Activated naive CD4-positive, alpha-beta T cell treated with anti-CD3 and anti-CD28 coated beads, Interleukin-2, amount 50 U/mL, for 16 hours (primary cell): ENCODE measurements at places on chromosomes 4 and X.

GRCh38 chrX:70132877-70133302, 357 bp upstream of the IGBP1 start:
- DNase-seq: no peak

GRCh38 chrX:10327651-10328050, 170.9 kb downstream of the CLCN4 start:
- no peak for DNase-seq

GRCh38 chr4:154658680-154659405, 46.4 kb upstream of the FGG start:
- no peak for DNase-seq

GRCh38 chr4:159065513-159066240, 37.2 kb upstream of the RAPGEF2 start:
- DNase-seq: no peak

DNA sequence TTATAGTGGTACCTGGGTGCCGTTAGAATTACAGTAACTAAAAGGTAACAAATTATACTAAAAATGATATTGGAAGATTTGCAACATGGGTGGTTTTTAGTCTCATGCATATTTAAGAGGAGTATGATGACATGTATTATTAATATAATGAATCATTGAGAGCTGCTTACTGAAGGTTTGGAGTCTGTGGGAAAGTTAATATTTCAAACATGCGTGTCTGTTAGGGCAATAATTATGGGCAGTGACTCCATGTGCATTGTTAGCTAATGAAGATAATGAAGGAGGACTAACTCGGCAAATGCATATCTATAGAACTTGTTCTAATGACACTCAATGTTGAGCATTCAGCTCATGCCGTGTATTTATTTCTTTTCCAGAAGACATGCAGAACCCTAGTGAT, 47.1 kb downstream of the MTHFD2L start:
- no peak for DNase-seq

GRCh38 chr4:155774033-155774432, 15.2 kb downstream of the GUCY1B1 start:
- DNase-seq: no peak

DNA sequence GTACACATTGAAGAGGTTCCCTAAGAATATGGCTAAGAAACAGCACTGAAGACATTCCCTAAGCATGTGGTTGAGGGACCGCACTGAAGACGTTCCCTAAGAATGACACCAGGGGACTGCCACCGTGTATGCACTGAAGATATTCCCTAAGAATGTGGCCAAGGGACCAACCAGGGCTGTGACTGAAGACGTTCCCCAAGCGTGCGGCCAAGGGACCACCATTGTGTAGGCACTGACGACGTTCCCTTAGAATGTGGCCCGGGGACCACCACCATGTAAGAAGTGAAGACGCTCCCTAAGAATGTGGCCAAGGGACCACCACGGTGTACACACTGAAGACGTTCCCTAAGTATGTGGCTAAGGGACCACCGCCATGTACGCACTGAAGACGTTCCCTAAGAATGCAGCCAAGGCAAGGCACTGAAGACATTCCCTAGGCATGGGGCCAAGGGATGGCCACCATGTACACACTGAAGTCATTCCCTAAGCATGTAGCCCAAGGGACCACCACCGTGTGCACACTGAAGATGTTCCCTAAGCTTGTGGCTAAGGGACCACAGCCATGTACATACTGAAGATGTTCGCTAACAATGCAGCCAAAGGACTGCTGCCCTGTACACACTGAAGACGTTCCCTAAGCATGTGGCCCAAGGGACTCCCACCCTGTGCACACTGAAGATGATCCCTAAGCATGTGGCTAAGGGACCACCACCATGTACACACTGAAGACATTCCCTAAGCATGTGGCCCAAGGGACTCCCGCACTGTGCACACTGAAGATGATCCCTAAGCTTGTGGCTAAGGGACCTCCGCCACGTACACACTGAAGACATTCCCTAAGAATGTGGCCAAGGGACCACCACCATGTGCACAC, 22.0 kb downstream of the DHRSX start:
- DNase-seq: no peak

GRCh38 chrX:51870354-51870753, 23.1 kb upstream of the MAGED1 start:
- DNase-seq: no peak

DNA sequence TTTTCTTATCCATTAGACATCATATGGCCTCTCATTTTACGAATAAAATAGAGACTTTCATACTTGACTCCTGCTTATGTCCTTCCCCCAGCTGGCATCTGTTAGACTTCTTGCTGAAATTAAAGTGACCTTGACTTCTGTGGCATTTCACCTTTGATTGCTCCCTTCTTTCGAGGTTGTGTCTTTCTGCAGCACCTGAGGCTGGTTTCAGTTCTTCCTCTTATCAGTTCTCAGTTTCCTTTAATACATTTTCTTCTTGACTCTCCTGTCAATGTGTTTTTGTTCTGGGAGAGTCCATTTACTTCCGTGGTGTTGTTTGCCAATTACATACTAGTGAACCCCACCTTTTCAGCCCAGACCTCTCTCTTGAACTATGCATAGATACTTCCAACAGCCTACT, 81.6 kb downstream of the RBPJ start:
- DNase-seq: no peak

DNA sequence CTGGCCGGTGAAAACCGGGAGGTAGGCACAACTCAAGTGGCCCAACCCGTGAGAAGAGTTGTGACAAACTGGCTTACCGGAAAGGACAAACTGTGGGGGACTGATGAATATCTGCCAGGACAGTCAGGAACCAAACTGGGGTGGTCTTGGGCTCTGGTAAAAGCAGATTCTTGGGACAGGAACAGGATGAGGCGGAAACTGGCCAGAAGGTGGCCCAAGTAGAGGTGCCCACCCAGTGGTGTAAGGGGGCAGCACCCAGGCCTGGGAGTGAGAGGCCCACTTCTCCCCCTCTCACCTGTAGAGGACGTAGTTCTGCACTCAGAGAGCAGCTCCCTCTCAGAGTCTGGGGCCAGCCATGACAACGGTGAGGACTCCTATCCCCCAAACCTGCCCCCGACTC, 5.9 kb downstream of the CCDC120 start:
- DNase-seq: no peak

GRCh38 chr4:3302173-3302785, 9.5 kb downstream of the RGS12 start:
- DNase-seq: peak; percentile 71

GRCh38 chrX:31099536-31100090, 27.8 kb upstream of the FTHL17 start:
- DNase-seq: no peak

GRCh38 chr4:108215055-108215454, 46.3 kb upstream of the LEF1 start:
- no peak for DNase-seq

GRCh38 chr4:150229520-150229919, 151.3 kb downstream of the DCLK2 start:
- no peak for DNase-seq

GRCh38 chr4:112702892-112703291, 65.9 kb downstream of the LARP7 start:
- no peak for DNase-seq

- DNase-seq: no peak
Observed at GRCh38 chrX:131067846-131068745, 9.9 kb downstream of the ARHGAP36 start.

GRCh38 chr4:72446353-72447055, 122.5 kb downstream of the ADAMTS3 start:
- DNase-seq: no peak

GRCh38 chr4:43990551-43990950, 458.1 kb downstream of the KCTD8 start:
- no peak for DNase-seq

DNA sequence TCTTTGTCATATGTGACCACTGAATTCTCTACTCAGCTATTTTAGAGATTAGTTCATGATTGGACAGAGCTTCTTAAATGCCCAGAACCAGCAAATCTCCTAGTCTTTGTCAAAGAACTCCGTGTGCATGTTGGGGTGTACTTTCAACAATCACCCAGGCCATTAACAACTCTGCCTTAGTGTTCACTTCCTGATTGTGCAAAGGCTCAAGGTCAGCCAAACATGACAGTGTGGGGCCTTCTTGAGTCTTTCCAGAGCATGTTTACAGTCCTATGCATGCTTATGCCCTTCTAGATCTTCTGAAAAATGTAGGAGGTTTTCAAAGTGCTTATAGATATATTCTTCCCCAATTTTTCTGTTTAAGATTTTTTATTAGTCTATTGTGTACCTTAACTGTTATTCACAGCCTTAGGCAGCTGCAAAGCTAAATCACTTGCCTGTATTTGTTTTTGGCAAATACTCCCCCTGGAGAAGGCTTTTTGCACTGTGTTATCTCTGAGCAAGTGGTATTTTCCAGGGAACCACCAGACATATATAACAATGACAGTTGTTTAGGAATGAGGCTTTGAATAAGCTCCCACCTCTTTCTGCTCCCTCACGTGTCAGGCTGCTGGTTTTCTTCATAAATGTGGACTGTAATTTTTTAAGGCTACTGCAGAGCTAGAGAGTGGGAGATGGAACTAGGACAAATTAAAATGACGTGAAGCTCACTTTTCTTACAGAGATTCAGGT, 24.0 kb upstream of the DRP2 start:
- DNase-seq: no peak

GRCh38 chr4:83255584-83255983, 29.0 kb downstream of the COQ2 start:
- no peak for DNase-seq

DNA sequence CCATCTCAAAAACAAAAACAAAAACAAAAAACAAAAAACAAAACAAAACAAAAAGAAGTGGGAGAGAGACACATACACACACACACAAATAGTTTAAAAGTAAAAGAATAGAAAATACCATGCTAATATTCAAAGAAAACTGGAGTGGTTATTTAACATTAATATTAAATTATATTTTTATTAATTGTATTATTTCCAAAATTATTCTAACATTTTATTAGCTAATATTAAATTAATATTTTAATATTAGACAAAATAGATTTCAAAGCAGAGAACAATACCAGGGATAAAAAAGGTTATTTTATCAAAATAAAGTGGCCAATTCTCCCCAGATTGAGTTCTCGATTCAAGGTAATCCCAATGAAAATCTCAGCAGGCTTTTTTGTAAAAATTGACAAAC, 90.9 kb downstream of the NAT8L start:
- no peak for DNase-seq

GRCh38 chrX:78375894-78376293, 48.5 kb upstream of the CYSLTR1 start:
- no peak for DNase-seq

- DNase-seq: peak; percentile 22
Observed at GRCh38 chrX:46376246-46376885, 168.9 kb downstream of the ZNF674 start.

DNA sequence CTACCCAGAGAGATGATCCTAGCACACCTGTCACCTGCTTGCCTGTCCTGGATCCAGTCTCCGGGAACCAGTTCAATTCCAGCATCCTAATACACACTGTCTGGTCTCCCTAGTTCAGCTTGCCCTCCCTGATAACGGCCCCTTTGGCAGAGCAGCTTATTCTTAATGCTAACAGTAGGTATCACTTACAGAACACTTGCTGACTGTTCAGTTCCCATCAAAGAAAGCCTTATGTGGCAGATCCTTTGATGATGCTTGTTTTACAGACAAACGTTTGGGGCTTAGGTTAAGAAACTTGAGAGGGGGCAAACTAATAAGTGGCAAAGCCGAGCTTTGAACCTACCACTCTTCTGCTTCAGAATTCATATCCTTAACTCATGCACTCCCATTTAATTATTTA, 890 bp downstream of the RASSF6 start:
- no peak for DNase-seq

- no peak for DNase-seq
Observed at GRCh38 chr4:86032476-86033022, 327.3 kb downstream of the MAPK10 start.

- DNase-seq: no peak
Observed at GRCh38 chr4:28890949-28891775, 1829.0 kb upstream of the PCDH7 start.

DNA sequence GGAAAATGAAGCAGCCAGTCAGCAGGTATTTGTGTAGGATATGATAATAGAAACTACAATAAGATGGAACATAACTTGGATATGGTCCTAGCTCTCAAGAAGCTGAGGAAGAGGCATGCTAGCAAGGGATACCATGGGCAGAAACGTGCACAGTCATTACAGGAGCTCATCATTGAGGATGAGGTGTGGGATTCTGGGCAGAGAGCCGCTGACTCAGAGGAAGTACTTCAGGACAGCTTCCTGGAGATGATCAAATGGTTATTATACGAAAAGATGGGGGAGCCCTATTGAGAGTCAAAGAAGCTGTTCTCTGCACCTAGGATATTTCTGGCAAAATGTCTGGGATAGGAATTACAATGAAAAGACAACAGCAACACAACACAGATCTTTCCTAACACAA, 116.0 kb upstream of the PDE5A start:
- no peak for DNase-seq
